ENCODE measurements at places on chromosomes 12 and 14.

- no peaks in the 10 kb centered on the region for H3K27me3 ChIP-seq
- no peak for DNase-seq
- no peak overlapping the region for H3K27ac ChIP-seq
- H3K4me1 ChIP-seq = peaks cover 3% of the 10 kb centered on the region
These were observed 440.7 kb downstream of the KCNH5 start for GRCh38 chr14:62604524-62604923.

DNA sequence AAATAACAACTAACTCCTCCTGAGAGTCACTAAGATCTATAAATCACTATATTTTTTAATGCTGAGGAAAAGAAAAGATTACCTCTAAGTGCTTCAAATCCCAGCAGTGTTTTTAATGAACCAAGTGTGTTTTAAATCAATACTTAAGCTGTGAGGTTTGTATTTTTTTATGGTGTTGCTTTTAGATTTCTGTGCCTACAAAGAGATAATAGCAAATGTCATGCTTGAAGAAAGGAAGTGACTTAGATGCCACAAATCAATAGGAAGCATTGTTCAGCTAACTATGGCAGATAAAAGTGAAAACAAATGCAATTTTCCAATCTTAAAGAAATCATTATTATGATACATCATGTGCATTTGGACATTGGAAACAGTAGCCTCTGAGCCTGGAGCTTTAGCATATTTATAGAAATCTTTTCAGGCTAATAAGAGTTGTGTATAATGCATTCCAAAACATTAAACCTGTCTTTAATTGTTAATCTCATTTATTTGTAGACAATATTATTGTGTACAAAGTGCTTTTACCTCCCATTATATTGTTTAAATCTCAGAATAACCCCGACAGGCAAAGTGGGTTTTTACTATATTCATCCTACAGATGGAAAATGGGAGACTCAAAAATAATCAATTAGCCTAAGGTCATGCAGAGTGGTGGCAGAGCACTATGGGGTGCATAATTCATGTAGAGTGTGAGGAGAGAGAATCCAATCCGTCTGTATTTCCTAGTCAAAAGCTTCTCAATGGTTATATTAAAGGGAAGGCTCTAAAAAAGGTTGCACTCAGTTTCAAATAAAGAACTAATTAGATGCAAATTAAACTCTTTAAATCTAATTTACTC is 486.2 kb downstream of the NAV3 start:
- H3K4me1 ChIP-seq = peaks cover 5% of the 10 kb centered on the region
- DNase-seq = no peak
- H3K36me3 ChIP-seq = no peaks in the 10 kb centered on the region
- H3K4me3 ChIP-seq = no peak overlapping the region
- no peaks in the 10 kb centered on the region for H3K27me3 ChIP-seq
- H3K27ac ChIP-seq = no peak overlapping the region

- no peaks in the 10 kb centered on the region for H3K4me1 ChIP-seq
- no peak overlapping the region for H3K4me3 ChIP-seq
- H3K27me3 ChIP-seq = no peaks in the 10 kb centered on the region
- DNase-seq = no peak
- no peak overlapping the region for H3K27ac ChIP-seq
These were observed 53.4 kb upstream of the ABCD2 start for GRCh38 chr12:39672976-39673375.

GRCh38 chr12:90167518-90168208 is 459.0 kb upstream of the ATP2B1 start:
- H3K27me3 ChIP-seq = no peaks in the 10 kb centered on the region
- H3K27ac ChIP-seq = no peak overlapping the region
- DNase-seq = no peak
- H3K36me3 ChIP-seq = no peaks in the 10 kb centered on the region
- H3K4me1 ChIP-seq = no peaks in the 10 kb centered on the region

DNA sequence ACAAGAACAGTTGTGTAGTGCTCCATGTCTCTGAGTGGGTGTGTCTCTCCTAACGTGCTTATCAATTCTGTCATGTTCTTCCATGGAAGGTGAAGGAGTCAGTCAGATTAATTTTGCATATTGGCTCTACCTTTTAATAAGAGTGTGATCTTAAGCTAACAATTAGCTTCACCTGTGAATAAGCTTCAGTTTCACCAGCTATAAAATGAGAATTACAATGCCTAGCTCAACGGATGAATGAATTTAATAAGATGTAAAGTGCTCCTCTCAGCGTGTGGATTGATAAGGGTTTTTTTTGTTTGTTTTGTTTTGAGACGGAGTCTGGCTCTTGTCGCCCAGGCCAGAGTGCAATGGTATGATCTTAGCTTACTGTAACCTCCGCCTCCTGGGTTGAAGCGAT is 32.7 kb downstream of the CCDC175 start:
- H3K4me3 ChIP-seq = no peak overlapping the region
- no peak overlapping the region for H3K27ac ChIP-seq
- H3K27me3 ChIP-seq = no peaks in the 10 kb centered on the region
- peaks cover 12% of the 10 kb centered on the region for H3K4me1 ChIP-seq

DNA sequence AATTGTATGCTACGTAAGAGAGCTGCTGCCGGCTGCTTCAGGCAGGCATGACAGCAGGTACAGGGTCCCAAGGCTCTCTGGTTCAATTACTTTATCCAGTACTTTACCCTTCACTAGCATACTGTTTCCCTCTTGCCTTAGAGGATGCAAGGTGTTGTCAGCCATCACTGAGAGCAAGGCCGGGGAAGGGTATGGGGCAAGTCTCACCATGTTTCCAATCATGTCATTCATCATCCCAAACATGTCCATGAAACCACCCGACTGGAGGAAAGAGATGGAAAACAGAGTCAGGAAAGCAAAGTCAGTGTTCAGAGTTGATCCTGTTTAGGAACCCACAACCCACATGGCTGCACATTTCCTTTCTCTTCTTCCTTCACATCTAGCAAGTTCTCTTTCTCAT is 2.4 kb downstream of the MLF2 start:
- H3K27ac ChIP-seq = no peak overlapping the region
- no peaks in the 10 kb centered on the region for H3K27me3 ChIP-seq

DNA sequence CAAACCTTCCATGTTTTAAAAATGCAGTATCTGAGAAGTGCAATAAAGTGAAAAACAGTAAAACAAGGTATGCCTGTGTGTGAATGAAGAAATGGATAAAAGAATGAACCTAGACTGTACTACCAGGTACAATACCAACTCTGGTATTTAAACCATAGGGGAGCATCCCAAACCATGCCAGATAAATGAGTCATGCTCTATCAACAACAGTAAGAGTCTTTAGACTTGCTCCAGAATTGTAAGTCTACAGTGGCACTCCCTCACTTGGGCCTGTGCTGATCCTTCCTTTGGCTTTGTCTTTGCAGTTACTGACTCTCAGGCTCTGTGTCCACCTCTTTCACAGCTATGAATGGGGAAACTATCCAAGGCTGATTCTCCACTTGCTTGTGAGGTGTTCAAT is 38.1 kb downstream of the BBS10 start:
- no peak for DNase-seq
- no peak overlapping the region for H3K4me3 ChIP-seq
- no peak overlapping the region for H3K27ac ChIP-seq
- H3K27me3 ChIP-seq = no peaks in the 10 kb centered on the region

DNA sequence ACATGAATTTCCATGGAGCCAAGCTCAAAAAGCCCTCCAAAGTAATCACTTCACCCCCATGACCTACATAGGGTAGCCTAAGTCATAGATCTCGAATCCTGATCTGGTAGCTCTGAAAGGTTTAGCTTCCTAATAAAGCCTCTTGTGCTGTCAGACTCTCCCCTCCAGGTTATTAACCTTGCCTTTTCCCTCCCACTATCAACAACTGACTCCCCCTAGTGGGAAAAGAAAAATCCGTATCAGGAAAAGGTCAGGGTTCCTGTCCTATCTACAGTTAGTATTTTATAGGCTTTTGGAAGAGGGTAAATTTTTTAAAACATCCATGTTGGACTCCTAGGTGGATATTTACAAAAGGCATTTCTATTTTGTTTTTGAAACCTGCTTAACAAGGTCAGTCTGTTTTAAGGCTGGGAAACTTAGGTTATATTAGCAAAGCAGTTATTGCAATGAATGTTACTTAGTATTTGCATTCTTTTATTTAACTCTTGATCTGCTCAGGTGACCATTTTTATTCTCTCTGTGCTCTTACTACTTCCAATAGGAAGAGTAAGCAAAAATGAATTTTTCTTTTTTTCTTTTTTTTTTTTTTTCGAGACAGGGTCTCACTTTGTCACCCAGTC is 8.0 kb downstream of the YY1 start:
- H3K4me1 ChIP-seq = peaks cover 44% of the 10 kb centered on the region
- H3K27me3 ChIP-seq = no peaks in the 10 kb centered on the region
- no peak overlapping the region for H3K4me3 ChIP-seq
- H3K27ac ChIP-seq = peak overlapping the region; percentile 96
- peaks cover 11% of the 10 kb centered on the region for H3K36me3 ChIP-seq
- DNase-seq = no peak

DNA sequence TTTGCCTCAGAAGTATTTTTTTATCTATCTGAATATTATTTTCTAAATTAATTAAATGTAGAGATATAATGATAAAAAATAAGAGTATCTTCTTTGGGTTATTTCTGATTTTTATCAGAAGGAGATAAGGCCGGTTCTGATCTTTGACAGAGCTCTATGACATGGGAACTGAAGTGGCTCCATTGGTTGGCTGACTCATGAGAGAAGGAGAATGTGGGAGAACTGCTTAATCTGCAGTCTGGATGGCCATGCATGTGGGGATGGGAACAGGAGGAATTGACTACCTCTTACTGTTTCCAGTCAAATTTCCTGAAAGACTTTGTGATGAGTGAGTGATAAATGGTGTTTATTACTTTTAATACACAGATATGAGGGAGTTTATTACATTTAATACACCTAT is 155.8 kb upstream of the ATP2B1 start:
- no peak overlapping the region for H3K4me3 ChIP-seq
- no peaks in the 10 kb centered on the region for H3K4me1 ChIP-seq
- DNase-seq = no peak
- no peaks in the 10 kb centered on the region for H3K27me3 ChIP-seq

DNA sequence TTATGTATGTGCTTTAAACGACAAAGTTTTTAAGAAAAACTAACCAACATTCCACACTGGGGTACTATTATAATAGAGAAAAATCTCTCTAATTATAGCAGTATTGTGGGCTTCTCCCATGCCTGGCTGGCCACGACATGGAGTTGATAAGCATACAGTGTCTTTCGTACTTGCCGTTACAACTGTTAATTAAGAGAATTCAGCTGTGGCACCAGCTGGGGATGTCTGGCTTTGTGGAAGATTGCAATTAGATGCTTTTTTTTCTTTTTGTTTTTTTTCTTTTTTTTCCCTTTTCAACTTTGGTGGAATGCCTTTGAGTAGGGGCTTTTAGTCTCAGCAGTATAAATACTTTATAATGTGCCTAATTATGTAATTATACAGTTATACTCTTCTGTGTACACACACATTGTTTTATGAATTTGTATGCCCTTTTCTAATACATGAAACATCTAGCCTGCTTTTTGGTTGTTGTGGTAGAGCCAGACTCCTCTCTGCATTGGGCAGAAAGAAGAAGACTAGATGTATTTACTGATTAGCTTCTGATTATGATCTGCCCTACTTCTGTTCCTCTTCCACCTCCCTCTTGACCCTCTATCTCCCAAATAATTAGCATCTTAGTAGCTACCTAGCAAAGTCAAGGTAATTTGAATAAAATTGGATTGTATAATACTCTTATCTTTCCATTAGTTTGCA is 76.4 kb downstream of the SUSD6 start:
- H3K36me3 ChIP-seq = no peaks in the 10 kb centered on the region
- H3K4me1 ChIP-seq = peaks cover 23% of the 10 kb centered on the region
- H3K4me3 ChIP-seq = no peak overlapping the region

- no peak for DNase-seq
- peaks cover 49% of the 10 kb centered on the region for H3K4me1 ChIP-seq
- H3K27me3 ChIP-seq = peaks cover 8% of the 10 kb centered on the region
- H3K27ac ChIP-seq = no peak overlapping the region
- H3K4me3 ChIP-seq = no peak overlapping the region
These were observed 4.3 kb downstream of the NUAK1 start for GRCh38 chr12:106134294-106134949.

GRCh38 chr12:26691234-26691970 is 141.6 kb downstream of the ITPR2 start:
- no peaks in the 10 kb centered on the region for H3K27me3 ChIP-seq
- H3K4me3 ChIP-seq = no peak overlapping the region
- H3K27ac ChIP-seq = peak overlapping the region; percentile 79
- H3K4me1 ChIP-seq = peaks cover 9% of the 10 kb centered on the region
- peaks cover 16% of the 10 kb centered on the region for H3K36me3 ChIP-seq
- DNase-seq = no peak

DNA sequence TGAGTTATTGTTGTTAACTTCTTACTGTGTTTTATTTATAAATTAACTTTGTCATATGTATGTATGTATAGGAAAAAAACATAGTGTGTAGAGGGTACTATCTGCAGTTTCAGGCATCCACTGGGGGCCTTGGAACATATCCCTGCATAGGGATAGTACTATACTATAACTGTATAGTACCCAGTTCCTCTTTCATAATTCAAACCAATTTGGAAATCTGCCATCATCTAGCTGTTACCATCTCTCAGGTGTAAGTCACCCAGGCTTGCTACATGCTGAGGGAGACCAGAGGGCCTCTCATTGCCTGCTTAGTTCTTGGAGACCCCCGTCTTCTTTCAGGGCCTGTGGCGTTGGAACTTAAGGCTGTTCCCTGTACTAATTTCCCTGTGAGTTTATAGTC is 12.9 kb upstream of the DCD start:
- no peak for DNase-seq
- H3K4me3 ChIP-seq = no peak overlapping the region
- H3K27ac ChIP-seq = no peak overlapping the region
- no peaks in the 10 kb centered on the region for H3K36me3 ChIP-seq
- peaks cover 26% of the 10 kb centered on the region for H3K27me3 ChIP-seq

DNA sequence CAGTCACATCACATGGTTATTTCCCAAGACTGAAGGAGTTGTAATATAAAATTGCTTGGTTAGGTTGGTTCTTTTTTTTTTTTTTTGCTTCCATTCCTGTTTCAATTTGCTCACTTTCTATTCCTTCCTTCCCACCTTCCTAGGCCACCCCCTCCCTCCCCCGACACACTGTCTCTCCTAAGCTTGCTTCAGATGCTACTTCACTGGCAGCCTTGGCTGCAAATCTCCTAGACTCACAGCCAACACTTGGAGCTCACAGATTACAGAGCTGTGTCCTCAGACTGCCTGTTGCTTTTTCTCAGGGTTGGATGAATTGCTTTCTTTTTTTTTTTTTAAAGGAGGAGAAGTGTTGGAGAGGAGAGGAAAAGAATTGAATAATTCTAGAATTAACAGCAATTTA is 77.3 kb upstream of the GRIN2B start:
- no peak for DNase-seq
- no peak overlapping the region for H3K4me3 ChIP-seq
- no peaks in the 10 kb centered on the region for H3K4me1 ChIP-seq
- no peak overlapping the region for H3K27ac ChIP-seq

- H3K27ac ChIP-seq = no peak overlapping the region
- no peak for DNase-seq
- no peaks in the 10 kb centered on the region for H3K36me3 ChIP-seq
- peaks cover 10% of the 10 kb centered on the region for H3K4me1 ChIP-seq
- H3K4me3 ChIP-seq = no peak overlapping the region
These were observed 869 bp upstream of the RIMBP2 start for GRCh38 chr12:130716969-130717366.

Measured in progenitor cell of endocrine pancreas (in vitro differentiated cells).